ENCODE measurements at places on chromosomes 13 and 19.

GRCh38 chr13:100533588-100534041, 55.0 kb downstream of the GGACT start:
- no peak for DNase-seq

DNA sequence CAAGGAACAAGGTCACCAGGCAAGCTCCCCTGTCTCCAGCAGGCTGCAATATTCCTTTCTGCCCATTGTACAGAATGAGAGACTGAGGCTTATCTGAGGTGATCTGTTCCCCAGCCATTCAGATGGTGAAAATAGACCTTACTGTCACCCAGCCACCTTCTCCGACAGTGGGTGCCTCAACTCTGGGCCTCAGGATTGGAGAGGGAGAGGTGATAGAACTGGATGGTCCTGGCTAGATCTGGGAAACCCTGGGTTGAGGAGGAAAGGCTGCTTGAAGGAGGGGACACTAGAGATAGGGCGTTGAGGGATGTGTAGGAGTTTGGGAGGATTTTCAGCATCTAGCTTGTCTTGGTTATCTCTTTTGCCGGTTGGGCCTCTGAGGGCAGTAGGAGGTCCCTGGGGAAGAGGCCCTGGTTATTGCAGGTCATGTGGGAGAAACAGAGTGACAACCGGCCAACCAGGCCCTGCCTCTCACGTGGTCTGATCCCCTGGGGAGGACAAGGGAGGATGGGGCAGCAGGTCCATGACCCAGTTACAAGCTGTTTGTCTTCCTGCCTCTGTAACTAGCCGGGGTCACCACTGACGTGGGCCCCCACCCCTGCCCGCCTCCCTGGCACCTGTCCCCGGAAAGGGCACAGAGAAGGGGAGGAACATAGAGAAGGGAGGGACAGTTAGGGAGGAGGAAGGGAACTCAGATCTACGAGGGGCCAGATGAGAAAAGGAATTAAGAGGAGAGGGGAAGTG, 8.2 kb downstream of the NFIC start:
- no peak for DNase-seq

GRCh38 chr13:35694549-35695447, 218.3 kb upstream of the MAB21L1 start:
- DNase-seq, result no peak

- no peak for DNase-seq
Observed at GRCh38 chr13:91710733-91711132, 312.3 kb downstream of the GPC5 start.

DNA sequence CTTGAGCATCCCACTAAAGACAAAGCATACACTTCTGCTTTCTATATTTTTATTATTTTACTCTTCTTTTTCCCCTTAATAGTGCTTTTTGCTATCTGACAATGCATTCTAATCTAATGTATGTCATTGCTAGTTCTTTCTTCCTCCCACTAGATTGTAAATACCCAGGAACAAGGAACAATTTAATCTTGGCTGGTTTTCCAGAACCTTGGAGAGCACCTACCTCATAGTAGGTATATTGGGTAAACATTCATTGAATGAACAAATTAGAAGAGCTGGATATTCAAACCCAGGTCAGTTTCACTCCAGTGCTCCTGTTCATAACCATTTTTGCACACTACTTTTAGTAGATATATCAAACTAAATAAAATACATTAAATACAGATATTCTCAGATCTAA, 1617.6 kb upstream of the SLC10A2 start:
- DNase-seq, result no peak

DNA sequence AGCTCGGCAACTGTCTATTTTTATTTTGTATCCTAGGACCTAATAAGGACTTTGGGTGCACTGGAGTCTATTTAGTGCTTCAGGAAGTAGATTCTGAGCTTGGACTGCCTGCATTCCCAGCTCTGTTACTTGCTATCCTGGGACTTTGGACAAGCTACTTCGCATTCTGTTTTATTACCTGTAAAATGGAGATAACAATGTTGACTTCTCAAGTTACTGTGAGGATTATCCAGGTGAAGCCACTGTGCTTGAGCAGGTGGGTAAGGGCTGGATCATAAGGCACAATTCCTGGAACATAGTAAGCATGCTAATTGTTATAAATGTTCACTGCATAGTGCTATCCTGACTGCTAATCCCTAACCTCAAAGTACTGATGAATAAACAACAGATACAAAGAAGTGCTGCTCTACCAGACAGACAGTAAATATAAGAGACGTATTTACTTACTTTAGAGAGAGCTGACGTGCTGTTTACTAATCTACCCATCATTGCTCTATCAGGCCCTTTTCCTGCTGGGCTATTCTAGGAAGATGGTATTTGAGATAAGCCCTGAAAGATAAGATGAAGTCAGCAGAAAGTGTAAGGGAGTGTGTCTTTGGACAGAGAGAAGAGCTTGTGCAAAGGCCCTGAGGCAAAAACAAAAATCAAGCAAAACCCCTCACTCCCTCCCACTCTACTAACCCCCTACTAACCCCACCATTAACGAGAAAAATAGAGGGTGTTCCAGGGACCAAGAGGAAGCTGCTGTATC, 50.8 kb upstream of the FLT1 start:
- no peak for DNase-seq

GRCh38 chr13:65606622-65607021, 1623.5 kb downstream of the PCDH9 start:
- no peak for DNase-seq

GRCh38 chr13:111919849-111920248, 147.1 kb upstream of the SOX1 start:
- no peak for DNase-seq

DNA sequence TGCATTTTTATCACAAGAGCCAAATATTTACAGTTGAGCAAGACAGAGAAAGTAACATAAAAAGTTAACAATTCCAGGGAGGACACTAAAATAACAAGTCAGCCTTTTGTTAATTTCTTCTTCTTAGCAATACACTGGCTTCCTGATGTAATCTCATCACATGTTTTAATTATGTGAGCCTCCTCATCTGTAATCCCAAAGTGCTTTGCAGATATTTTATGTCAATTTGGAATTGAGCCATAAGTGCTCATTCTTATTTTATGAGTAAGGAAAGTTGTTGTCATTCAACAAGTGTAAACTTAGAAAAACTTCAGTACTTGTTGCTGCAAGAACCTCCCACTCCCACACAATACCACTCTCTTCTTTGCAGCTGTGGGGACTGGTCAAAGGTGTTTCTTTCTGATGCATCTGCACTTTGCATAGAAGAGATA, 223.6 kb downstream of the GPC6 start:
- DNase-seq, result no peak

DNA sequence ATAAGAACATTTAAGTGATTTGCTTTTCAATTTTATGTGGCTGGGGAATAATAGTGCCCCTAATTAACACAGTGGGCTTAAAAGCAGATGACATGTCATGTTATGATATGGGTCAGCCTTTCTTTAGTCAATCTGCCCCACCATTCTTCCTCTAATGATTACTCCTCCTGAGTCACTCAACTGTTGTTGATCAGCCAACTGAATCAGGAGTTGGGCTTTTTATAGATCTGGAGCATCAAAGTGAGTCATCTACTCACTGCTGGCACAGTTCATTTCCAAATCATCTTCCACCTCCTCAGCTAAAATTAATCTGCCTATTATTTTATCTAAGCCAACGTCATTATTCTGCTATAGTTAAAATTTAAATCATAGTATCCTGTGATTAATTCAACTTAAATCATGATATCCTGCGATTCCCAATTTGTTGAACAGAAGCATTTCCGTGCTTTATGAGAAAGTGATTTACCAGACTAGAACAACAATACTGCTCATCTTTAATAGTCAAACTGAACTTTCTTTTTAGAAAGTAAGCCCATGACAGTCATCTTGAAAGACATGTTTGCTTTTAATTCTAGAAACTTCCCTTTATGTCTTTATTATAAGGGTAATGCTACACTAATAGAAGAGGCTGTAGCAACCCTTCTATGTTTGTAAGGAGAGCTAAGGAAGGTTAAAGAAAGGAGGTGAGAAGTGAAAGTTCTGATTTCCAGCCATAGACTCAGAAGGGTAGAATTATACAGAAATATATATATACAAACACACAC, 551.4 kb downstream of the TBC1D4 start:
- DNase-seq, result no peak

DNA sequence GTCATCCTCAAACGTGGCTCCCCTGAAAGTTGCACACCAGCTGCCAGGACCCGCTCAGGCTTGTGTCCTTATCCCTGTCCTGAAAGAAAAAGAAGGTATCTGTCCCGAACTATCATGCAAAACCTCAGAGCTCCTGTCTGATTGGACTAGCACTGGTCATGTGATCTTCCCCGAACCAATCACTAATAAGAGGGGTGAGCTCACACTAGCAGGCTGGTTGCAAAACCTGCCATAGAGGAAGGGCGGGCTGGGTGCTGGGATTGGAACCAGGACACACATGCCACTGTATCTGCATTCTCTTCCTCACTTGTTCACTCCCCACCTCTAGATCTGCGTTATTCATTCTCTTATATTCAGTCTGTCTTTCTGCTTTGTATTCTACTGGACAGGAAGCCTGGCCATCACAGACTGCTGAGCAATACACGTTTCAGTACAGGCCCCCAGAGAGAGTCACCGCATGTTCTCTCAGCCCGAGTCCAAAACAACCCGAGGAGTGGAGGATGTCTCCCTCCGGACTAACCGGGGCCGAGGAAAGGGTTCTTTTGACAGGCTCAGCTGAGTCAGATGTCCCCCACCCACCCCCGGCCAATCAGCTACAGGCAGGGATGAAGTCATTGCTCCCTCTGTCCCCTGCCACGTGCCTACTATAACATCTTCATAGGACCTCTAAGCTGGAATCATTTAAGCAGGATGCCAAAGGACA, 97.7 kb downstream of the SIPA1L3 start:
- DNase-seq, result peak; percentile 91

- no peak for DNase-seq
Observed at GRCh38 chr13:79404985-79405384, 1.1 kb downstream of the RBM26 start.

- no peak for DNase-seq
Observed at GRCh38 chr19:41915021-41915775, 13.1 kb downstream of the ERFL start.

GRCh38 chr13:19618977-19619376, 14.5 kb upstream of the MPHOSPH8 start:
- no peak for DNase-seq

- no peak for DNase-seq
Observed at GRCh38 chr13:28582225-28582891, 76.6 kb upstream of the POMP start.

DNA sequence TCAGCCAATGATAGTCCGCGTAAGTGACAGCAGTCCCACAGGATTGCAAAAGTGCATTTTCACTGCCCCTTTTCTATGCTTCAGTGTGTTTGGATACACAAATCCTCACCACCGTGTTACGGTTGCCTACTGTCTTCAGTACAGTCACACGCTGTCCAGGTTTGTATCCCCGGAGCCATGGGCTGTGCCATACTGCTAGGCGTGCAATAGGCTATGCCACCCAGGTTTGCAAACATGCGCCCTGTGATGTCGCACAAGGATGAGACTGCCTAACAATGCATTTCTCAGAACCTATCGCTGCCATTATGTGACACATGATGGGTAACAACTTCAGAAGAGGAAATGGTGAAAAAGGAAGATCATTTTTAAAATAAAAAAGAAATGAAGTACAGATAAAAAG, 16.8 kb upstream of the ADPRHL1 start:
- DNase-seq, result no peak

DNA sequence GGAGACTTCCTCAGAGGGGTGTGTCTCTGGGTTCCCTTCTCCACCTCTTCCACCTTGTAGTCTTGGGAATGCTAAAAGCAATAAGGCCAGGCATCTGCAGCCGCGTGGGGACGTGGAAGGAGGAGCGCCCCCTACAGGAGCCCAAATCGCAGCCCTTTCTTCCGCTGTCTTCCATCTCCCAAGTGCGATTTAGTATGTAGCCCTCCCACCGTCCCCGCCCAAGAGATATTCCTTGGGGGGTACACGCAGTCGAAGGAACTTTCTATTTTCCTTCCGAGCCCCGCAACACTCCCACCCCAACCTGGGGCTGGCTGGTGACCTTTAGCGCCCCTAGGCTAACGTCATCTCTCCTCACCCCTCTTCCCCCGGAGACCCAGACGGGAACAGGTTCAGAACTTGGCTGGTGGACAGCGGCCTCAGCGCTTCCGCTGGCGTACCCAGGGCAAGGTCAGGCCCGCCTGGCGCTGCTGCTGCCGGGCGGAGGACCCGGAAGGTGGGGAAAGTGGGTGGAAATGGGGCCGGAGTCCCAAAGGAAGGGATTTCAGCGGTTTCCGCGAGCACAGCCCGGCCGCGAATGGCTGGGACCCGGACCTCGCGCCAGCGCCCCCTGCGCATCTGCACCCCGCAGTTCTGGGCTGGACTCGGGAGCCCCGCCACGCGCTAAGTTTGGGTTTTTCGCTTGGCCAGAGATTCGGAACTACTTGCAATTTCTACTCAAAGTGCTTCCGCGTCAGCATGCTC, 2.1 kb upstream of the PCDH8 start:
- no peak for DNase-seq

GRCh38 chr13:106042996-106043581, 492.4 kb downstream of the EFNB2 start:
- no peak for DNase-seq

DNA sequence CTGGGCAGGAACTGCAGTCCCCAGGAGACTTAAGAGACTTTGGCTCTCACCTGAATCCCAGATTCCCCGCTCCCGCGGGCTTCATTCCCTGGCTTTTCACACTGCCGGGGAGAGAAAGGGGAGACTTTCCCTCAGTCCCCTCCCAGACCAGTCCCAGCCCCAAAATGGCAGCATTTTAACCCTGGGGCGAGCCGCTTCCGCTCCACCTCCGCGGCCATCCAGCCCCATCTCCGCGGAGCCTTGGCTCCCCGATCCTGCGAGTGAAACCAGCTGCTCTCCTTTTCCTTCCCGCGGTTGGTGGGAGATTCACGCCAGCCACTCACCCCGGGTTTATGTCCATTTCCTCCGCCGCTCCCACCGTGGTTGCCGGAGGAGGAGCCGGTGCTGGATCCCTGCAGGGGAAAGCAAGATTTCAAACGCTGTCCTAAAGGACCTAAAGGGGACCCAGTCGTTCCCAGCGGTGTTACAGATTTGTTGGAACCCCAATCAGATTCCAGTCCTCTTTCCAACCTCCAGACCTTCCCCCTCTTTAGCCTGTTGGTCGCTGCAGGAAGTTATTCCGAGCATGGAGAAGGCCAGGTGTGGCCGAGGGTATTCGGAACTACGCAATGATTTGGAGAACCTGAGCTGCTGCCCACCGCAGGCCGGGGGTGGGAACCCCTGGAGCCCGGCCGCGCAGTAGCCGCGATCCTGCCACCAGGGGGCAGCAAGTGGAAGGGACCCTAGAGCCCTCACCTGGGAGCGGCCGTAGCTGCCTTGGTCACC, 3.4 kb downstream of the DMKN start:
- peak; percentile 18 for DNase-seq

Data from GM12864 (cell line).